NCI-H1105 treated with DMSO at 0.1 percent for 48 hours (cell line): ENCODE measurements at places on chromosomes 16 and 17.
A peak's percentile ranks its signal among the peaks of the same experiment; 100 is the strongest.

- DNase-seq = no peak
Observed at GRCh38 chr16:9934723-9935508, 247.3 kb downstream of the GRIN2A start.

- DNase-seq = no peak
Observed at GRCh38 chr17:32241640-32242039, 24.0 kb upstream of the RHBDL3 start.

- no peak for DNase-seq
Observed at GRCh38 chr17:10156948-10157607, 41.3 kb downstream of the GAS7 start.

DNA sequence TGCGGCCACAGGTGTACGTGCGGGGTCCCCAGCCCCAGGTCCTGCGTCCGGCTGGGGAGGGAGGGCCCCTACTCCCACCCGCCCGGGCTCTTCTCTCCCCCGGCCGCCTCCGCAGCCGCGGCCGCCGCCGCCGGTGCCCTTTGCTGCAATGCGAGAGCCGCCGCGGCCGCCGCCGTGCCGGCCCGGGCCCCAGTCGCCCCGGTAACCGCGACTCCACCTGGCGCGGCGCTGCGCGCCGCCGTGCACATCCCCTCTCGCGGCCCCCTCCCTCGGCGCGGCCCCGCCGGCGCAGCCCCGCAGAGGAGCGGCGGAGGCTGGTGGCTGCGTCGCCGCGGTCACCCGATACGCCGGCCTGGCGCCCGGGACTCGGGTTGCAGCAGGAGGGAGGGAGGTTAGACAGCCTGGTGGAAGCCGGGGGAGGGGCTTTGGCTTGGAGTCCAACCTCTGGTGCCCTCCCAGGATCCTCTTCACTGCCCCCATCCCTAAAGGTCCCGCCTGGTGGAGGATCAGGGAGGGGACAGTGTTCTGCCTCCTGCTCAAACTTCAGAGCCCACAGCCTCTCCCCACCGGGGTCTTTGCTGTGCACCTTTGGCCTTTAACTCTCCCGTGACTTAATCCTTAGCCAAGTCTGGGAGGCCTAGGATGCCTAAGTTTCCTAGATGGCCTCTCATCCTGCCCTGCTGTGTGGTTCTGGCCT, 32.9 kb downstream of the SRCIN1 start:
- peak; percentile 40 for DNase-seq

DNA sequence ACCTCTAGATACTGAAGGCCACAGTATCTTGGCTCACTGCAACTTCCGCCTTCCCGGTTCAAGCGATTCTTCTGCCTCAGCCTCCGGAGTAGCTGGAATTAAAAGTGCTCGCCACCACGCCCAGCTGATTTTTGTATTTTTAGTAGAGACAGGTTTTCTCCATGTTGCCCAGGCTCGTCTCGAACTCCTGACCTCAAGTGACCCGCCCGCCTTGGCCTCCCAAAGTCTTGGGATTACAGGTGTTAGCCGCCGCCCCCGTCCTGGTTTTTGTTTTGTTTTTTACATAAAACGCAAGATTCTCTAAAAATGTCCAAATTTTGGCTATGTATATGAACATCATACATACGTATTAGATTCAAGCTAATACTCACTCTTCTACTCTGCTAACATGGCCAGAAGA, 2.0 kb upstream of the GGNBP2 start:
- no peak for DNase-seq

DNA sequence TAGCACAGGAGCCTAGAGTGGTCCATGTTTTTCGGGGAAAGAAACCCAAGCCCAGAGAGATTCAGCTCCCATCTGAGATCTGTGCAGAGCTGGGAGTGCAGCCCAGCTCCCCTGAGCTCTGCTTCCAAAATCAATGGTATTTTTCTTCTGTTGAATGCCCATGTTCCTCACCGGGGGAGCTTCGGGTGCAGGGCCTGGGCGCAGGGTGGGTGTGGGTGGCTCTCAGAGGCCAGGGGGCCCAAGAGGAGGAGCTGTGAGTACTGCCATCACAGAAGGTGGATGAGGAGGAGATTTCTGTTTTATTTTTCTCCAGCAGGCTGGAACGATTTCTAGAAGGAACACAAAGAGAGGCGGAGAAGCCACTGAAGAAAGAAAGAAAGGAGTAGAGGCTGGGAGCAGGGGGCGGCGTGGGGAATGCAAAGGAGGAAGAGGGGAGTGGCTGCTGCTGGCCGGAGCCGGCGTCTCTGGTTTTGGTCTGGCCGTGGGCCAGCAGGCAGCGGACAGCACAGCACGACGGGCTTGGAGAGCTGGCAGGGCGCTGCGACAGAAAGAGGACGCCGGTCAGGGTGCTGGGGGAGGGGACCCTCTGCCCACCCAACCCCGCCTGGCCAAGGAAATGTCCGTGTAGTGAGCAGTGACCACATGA, 76.2 kb upstream of the KSR1 start:
- no peak for DNase-seq

DNA sequence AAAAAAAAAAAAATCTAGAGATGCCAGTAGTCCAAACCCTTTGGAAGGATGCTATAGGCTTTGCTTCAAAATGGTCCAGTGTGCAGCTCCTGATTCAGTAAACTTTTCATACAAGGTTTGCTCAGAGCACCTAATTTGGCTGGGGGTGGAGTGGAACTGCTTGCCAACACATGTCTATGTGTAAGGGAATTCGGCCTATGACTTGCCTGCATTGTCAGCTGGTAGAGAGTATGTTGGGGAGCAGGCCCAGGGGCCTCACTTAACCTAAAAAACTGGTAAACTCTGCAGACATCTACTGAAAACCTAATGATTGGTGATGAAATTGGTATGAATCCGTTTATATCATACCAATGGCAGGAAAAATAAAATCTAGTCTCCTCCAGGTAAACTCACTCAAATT, 1.5 kb upstream of the MFSD6L start:
- no peak for DNase-seq

- DNase-seq = no peak
Observed at GRCh38 chr16:48479329-48479728, 94.1 kb upstream of the SIAH1 start.

- no peak for DNase-seq
Observed at GRCh38 chr17:15411384-15412198, 55.8 kb downstream of the CDRT4 start.

- no peak for DNase-seq
Observed at GRCh38 chr16:8831871-8832716, 34.5 kb downstream of the PMM2 start.

DNA sequence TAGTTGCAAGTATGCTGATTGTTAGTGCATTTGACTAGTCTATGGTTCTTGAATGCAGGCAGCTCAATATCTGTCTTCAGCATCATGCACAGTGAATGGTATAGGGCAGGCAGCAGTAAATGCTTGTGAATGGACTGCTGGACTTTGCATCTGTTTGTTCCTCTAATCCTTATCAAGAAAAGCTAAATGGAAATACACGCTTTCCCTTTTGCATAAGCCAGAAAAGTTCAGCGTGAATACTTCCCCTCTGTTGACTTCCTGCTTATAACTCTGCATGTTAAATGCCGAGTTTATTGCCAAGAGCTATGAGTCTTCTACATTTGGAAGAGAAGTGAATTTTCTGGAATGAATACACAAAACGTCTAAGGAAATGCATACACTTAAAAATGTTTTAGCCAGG, 127.9 kb upstream of the CPHXL start:
- no peak for DNase-seq
